Stimulated activated CD8-positive, alpha-beta memory T cell treated with anti-CD3 and anti-CD28 coated beads, Interleukin-15, amount 100 ng/mL, for 24 hours (primary cell): ENCODE measurements at places on chromosomes 13 and 19.
A peak's percentile ranks its signal among the peaks of the same experiment; 100 is the strongest.

DNA sequence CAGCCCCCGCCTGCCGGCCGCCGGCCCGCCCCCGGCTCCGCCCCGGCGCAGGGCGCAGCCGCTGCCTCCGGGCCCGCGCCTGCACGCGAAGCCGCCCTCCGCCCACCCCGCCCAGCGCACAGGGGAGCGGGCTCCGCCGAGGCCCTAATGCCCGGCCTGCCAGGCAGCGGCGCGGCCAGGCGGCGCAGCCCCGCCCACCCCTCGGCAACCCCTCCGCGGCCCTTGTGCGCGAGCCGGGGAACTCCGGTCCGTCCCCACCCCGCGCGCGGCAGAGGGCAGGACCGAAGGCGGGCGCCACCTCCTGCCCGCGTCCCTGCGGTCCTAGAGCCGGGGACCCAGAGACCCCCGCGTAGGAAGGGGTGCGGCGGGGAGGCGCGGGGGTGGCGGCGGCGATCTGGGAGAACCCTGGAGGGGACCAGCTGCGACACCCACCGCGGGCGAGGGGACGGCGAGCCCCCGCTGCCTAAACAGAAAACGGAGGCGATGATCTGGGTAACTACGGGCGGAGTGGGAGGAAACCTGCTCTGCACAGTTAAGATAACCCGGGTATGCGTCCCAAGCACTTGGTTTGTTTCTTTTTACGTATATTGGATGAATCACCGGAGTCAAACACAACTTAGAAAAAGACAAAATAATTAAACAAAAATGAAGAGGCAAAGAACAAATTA lies 350 bp upstream of the USP12 start:
- DNase-seq = peak; percentile 79

DNA sequence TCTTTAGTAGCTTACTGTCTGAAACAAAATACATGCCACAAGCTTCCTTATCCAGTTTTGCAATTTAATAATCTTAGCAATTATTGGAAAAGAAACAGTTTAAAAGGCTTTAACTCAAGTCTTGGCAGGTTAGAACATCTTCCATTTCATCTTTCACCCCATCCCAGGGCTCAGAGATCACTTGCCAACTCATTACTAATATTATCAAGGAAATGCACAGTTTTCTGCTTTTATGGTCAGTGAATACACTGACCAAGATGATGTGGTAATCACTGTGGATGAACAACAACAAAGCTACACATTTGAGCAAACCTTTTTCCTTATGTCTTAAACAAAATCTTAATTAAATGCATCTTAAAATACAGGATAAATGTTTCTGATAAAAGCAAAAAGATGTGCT lies 48.0 kb upstream of the ITM2B start:
- DNase-seq = no peak

GRCh38 chr13:73803997-73804396 lies 330.2 kb downstream of the KLF12 start:
- DNase-seq = no peak

DNA sequence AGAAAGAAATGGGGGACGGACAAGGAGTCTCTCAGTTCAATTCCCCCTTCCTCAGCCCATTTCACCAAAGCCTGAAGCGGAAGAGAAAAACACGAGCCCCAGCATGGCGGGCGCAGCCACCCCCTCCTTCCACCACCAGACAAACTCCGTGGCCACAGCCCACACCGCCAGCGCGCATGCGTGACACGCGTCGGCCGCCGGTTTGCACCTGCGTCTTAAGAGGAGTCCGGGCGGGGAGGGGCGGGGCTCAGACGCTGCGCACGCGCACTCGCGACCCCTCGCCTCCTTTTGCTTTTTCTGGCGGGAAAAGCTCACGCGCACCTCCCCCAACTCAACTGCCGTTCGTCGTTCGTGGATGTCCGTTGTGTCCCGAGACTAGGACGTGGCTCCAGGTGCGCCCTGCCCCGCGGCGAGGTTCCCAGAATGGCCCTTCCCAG lies at the start of gene KASH5:
KASH5 (plus strand) TSS at position 314 of the 437 bp plus-strand sequence. CDS start 2,635 bp downstream, outside the sequence.
- peak; percentile 86 for DNase-seq

GRCh38 chr19:1657746-1658145 lies 5.3 kb upstream of the TCF3 start:
- DNase-seq = no peak

GRCh38 chr19:556611-557382 lies 12.9 kb downstream of the GZMM start:
- DNase-seq = no peak

DNA sequence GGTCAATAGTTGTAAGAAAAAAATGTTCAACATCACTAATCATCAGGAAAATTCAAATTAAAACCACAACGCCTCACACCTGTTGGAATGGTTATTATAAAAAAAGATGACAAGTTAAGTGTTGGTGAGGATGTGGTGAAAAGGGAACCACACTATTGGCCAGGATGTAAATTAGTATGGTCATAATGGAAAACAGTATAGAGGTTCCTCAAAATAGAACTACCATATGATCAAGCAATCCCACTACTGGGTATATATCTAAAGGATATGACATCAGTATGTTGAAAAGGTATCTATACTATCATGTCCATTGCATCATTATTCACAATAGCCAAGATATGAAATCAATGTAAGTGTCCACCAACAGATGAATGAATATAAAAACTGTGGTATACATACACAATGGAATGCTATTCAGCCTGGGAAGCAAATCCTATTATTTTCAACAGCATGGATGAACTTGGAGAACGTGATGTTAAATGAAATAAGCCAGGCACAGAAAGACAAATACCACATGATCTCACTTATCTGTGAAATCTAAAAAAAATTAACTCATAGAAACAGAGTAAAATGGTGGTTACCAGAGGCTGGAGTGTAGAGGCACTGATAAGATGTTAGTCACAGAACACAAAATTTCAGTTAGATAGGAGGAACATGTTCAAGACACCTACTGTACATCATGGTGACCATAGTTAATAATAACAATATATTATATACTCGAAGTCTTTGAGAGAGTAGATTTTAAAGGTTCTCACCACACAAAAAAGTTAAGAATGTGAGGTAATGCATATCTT lies 56.6 kb downstream of the TBC1D4 start:
- no peak for DNase-seq

GRCh38 chr19:8700956-8701355 lies 2.4 kb upstream of the ACTL9 start:
- DNase-seq = no peak

- no peak for DNase-seq
Measured at GRCh38 chr13:114323349-114323748, 9.0 kb downstream of the CHAMP1 start.

DNA sequence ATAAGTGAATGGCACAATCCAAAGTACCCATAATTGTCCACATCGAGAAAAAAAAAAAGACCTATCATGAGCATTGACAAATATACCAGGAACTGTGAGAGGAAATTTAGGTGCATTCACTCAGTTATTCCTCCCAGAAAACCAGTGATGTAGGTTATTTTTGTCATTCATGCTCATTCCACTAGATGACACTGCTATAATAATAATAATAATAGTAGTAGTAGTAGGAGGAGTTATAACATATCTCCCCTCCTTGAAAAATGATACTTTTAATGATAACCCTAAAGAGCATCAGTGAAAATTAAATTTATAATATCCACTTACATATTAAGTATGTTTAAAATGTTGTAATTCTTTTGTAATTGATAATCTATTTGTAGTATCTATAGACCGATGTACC lies 463.9 kb upstream of the MIR17HG start:
- DNase-seq = no peak

DNA sequence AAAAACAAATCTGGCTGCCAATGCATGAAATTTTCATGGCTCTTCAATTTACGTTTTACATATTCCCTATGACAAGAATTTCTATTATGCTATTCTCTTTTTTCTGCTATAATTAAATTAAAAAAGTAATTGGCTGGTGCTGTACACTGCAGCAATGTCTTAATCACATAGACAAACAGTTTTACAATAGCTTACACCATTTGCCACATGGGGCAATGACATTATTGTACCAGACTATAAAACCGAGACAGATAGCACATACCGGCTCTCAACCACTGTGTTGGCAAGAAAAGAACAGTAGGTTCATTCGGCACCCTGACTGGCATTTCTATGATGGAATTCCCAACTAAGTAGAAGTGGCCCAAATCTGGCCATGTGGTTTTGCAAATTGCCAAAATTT lies 67.7 kb downstream of the DACH1 start:
- DNase-seq = no peak

- no peak for DNase-seq
Measured at GRCh38 chr13:82165396-82166174, 1716.7 kb downstream of the SLITRK1 start.

DNA sequence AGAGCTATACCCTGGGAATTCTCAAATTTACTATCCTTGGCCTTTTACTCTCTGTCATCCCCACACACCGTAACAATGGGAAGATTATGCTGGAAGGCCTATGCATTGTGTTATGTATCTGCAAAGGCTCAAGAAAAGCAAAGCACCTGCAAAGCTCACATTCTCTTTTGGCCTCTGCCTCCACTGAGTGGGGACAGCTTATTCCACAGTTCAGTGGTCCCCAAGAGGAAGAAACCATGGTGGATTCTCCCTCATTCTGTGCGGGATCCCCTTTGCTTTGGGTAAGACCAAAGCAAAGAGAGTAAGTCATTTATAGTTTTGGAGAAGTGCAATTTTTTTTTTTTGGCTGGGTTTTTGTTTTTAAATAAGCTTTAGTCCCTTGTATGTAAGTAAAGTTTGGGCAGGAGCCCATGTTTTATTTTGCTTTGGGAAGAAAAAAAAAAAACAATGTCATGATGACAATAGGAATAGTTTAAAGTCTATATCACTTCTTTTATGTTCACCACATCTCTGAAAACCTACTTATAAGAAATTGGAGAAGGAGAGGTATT lies 530.6 kb downstream of the FGF9 start:
- DNase-seq = no peak

DNA sequence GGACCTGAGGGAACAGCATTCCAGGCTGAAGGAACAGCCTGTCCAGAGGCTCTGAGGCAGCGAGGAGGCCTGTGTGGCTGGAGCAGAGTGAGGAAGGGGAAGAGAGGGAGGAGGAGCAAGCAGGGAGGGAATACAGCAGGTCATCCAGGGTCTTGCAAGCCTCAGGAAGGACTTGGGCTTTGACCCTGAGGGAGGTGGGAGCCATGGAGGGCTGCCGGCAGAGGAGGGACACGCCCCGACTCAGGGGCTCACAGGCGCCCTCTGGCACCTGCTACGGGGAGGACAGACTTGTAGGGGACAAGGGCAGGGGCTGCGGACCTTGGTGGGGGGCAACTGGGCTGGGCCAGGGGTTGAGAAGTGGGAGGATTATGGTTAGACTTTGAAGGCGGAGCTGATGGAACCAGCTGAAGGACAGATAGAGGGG lies 4.7 kb downstream of the TINCR start:
- no peak for DNase-seq

- no peak for DNase-seq
Measured at GRCh38 chr13:102443249-102443648, 41.4 kb upstream of the FGF14 start.

DNA sequence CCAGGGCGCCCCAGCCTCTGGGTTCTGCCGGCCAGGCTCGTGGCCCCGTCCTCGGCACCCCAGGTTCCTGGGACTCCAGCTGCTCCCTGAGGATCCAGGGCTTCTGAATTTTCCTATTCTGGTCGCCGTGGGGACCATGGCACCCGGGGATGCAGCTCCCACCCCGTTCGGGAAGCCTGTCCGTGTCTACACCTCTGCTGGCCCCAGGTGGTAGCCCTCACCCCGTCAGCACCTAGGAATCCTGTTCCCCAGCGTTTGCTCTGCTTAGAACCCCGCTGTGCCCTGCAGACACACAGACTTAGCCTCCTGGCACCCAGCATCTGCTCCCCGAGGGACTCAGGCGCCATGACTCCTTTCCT lies 960 bp downstream of the PPFIA3 start:
- no peak for DNase-seq

DNA sequence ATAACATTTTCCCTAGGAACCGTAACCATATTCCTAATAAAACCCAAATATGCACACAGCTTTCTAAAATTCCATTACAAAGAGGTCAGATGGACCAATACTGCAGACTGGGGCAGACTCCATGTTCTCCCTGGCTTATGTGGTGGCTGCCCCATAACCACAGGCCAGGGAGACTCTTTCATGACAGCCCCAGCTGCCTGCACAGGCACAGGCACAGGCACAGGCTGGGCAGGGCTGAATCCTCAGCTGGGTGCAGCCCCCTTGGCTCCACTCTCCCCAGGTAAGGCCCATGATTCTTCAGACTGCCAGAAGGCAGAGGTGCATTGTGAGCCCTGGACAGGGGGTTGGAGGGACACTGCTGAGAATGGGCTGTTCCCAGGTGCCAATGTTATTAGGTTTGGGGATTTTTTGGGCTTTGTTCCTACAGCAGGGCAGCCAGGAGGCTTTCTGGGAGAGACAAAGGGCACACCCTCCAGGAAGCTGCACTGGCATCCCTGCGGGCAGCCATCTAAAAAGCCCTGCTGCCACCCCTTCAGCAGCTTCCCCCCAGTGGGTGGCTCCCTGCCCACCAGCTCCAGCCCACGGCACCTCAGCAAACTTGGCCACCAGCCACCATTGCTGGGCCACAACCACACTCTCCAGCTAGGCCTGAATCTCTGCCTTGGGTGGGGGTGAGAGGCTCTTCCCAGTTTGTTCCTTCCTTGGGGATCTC lies 20.0 kb downstream of the DOCK9 start:
- no peak for DNase-seq

- DNase-seq = no peak
Measured at GRCh38 chr19:2575734-2576481, 100.0 kb downstream of the GADD45B start.

DNA sequence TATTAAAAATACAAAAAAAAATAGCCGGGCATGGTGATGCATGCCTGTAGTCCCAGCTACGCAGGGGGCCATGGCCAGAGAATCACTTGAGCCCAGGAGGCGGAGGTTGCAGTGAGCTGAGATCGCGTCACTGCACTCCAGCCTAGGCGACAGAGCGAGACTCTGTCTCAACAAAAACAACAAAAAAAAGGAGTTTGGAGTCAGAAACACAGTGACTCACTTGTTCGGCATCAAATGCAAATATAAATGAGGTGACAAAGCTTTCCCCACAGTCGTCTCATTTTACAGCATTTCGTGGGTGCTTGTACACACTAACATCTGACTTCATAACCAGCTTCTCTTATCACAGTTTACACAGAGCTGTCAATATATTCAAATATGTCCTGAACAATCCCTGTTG lies 11.0 kb downstream of the ZNF665 start:
- no peak for DNase-seq
